COLO829 (cell line): ENCODE measurements at places on chromosomes 12 and 14.

GRCh38 chr12:50394469-50395029 is 1.9 kb downstream of the FAM186A start:
- no peak for DNase-seq

- DNase-seq, result no peak
Observed at GRCh38 chr12:52607314-52607713, 6.1 kb upstream of the KRT72 start.

GRCh38 chr12:107092669-107093416 is 506 bp downstream of the CRY1 start:
- DNase-seq, result no peak

GRCh38 chr12:9843407-9843806 is 16.1 kb downstream of the KLRF1 start:
- DNase-seq, result no peak

DNA sequence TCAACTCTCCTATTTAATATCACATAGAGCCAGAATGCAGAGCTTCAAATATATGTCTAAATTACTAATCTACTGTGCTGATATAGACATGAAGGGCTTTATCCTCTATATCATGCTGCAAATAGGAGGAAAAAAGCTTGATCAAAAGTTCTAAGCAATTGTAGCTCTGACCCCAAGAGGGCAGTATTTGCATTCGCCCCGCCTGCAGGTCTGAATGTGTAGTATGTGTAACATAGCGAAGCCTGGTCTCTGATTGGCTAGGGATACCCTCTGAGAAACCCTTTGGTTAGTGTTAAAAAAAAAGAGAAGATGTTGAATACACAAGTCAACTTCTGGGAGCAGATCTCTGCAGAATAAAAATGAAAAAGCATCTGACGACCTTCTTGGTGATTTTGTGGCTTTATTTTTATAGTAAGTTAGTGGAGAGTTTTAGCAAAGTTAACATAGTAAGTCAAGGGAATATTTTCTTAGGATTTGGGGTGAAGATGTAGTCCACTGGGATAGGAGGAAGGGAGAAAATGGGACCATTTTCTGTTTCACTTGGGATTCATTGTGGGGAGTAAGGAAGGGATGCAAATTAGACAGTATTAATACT is 151.6 kb upstream of the OR4E1 start:
- DNase-seq, result peak; percentile 48

GRCh38 chr14:80101835-80102234 is 109.5 kb downstream of the DIO2 start:
- DNase-seq, result no peak

GRCh38 chr12:107783406-107784376 is 9.2 kb downstream of the ASCL4 start:
- DNase-seq, result no peak

- no peak for DNase-seq
Observed at GRCh38 chr12:46103559-46104383, 113.4 kb upstream of the SCAF11 start.

DNA sequence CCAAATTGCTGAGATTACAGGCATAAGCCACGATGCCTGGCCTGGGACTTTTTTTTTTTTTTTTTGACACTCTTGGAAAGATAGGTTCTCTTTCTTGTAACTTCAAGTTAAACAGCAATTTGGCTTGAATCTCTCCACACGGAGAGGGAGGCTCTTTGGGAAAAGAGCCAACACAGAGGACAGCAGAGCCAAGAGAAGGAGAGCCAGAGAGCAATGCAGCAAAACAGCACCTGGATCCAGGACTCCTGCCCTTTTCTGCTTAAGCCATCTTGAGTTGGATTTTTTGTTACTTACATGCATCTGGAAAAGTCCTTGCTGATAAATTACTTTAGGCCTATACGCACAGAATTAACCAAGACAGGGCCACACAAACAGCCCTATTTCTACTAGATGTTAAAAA is 176.8 kb downstream of the APAF1 start:
- no peak for DNase-seq

- no peak for DNase-seq
Observed at GRCh38 chr12:47882781-47883546, 21.8 kb downstream of the VDR start.

GRCh38 chr14:60169722-60170121 is 4.5 kb upstream of the DHRS7 start:
- no peak for DNase-seq
